ENCODE measurements at places on chromosomes 2 and 18.

DNA sequence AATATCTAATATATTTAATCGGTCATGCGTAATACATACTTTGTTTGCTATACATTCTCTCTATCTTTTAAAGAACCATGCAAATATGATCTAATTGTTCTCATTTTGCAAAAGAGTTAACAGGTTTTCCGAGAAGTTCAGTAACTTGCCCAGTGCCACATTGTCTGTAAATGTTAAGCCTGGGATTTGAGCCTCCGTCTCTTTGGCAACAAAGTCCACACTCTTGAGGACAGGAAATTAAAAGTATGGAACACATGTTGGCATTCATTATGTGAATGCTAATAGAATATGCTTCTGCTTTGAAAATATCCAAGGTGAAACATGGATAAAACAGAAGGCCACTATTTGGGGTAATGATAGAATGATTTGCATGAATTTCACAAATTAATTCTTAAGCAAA lies 85.2 kb downstream of the LRP1B start:
- no peak for DNase-seq

GRCh38 chr2:18987016-18987415 lies 371.4 kb downstream of the OSR1 start:
- no peak for DNase-seq

GRCh38 chr2:174473796-174474195 lies 13.0 kb downstream of the GPR155 start:
- DNase-seq = no peak

DNA sequence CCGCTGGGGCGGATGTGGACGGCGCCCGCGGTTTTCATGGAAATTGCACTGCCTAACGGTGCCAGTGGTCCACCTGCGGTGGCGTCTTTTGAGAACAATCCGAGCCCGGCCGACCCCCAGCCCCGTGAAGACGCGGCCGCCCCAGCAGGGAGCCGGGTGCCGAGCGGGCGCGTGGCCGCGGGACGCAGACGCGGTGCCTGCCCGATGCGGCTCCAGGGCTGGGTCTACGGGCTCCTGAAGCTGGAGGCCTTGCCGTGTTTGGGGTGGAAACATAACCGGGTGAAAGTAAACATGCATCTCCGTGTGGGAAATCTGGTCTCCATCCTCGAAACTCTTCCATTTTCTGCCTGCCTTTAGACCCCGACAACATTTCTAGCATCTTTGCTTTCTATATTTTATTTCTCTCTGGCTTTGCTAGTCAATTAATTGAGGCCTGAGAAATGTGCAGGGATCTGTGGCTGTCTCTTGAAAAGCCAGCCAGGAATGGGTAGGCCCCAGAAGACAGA lies 572 bp downstream of the INPP4A start:
- DNase-seq = no peak

DNA sequence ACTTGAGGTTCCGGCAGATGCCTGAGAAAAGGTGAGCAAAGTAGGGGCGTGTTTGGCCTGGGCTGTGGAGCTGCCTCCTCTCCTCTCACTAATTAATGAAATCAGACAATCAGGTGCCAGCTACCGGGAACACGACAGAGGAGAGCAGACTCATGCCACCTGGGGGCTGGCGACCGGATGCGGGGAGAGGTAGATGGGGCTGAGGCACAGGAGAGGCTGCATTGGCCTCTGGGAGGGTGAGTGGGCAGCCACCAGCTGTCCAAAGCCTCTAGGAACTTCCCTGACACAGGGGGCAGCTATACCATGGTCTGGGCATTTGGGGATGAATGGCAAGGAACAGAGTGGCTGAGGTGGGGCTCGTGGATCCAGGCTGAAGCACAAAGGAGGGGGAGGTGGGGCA lies 25.0 kb downstream of the FBXO41 start:
- no peak for DNase-seq

GRCh38 chr2:128841803-128842202 lies 523.1 kb upstream of the HS6ST1 start:
- DNase-seq = no peak

All from CD4-positive, alpha-beta T cell treated with Interleukin-2 at 100 ng/mL for 4 hours (primary cell).